Uterus (tissue), 4 donors: ENCODE measurements at places on chromosomes 1 and 21. TPM values are rescaled to one million over a fixed set of nuclear protein-coding genes. Genes with fewer than 3 reads are reported as not detected.

- no peaks in the 10 kb centered on the region for H3K36me3 ChIP-seq
- DNase-seq: no peak
- no peak overlapping the region for H3K27ac ChIP-seq
- H3K4me1 ChIP-seq: no peaks in the 10 kb centered on the region
- no peak overlapping the region for H3K4me3 ChIP-seq
These were observed 270.3 kb downstream of the RWDD3 start for GRCh38 chr1:95504321-95504720.

The RHD gene
- not detected for total RNA-seq

The LRRN2 gene
- total RNA-seq: 5.5 TPM

GRCh38 chr1:170660871-170661645 lies 2.9 kb upstream of the PRRX1 start:
- no peaks in the 10 kb centered on the region for H3K27me3 ChIP-seq
- peak overlapping the region; percentile 99 for H3K27ac ChIP-seq
- H3K4me1 ChIP-seq: no peaks in the 10 kb centered on the region
- H3K4me3 ChIP-seq: peak overlapping the region; percentile 68

GRCh38 chr1:44318097-44319088 lies 36.7 kb downstream of the ERI3 start:
- peak; percentile 28 for DNase-seq
- no peak overlapping the region for H3K4me3 ChIP-seq
- no peaks in the 10 kb centered on the region for H3K27me3 ChIP-seq
- H3K4me1 ChIP-seq: no peaks in the 10 kb centered on the region

The MAP10 gene
- 5.0 TPM for total RNA-seq

DNA sequence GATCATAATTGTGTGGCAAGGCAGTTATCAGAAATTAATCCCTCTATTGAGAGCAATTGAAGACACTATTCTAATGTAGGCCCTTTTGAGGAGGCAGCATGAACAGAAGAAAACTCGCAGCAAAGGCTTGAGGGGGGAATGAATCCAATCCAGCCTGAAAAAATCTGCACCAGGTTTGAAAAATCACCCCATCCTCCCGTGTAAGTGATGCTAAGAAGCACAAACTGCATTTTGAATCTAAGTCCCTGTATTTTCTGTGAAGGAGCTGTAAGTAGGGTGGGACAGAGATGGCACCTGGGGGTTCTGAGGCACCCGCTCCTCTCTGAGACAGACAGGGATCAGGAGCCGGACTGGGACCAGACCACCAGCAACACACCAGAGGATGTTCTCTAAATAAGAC lies at the start of gene CRB1:
TSS of gene CRB1 (plus strand) at position 241 of the 400 bp plus-strand sequence. CDS start 161 bp downstream, outside the sequence.
- H3K27ac ChIP-seq: no peak within 1 kb of the TSS
- H3K36me3 ChIP-seq: no peaks in the 10 kb centered on the region
- no peaks in the 10 kb centered on the region for H3K4me1 ChIP-seq
- H3K27me3 ChIP-seq: no peaks in the 10 kb centered on the region

The CA6 gene
- not detected for total RNA-seq

- no peak overlapping the region for H3K4me3 ChIP-seq
- H3K27ac ChIP-seq: no peak overlapping the region
- no peaks in the 10 kb centered on the region for H3K36me3 ChIP-seq
- H3K27me3 ChIP-seq: no peaks in the 10 kb centered on the region
- DNase-seq: no peak
These were observed 186.7 kb upstream of the NFIA start for GRCh38 chr1:60895701-60896100.

- H3K27ac ChIP-seq: peak overlapping the region; percentile 96
- no peak for DNase-seq
- no peaks in the 10 kb centered on the region for H3K36me3 ChIP-seq
These were observed 2.3 kb downstream of the MFAP2 start for GRCh38 chr1:16978139-16978538.

- H3K4me1 ChIP-seq: no peaks in the 10 kb centered on the region
- no peaks in the 10 kb centered on the region for H3K36me3 ChIP-seq
- no peak overlapping the region for H3K4me3 ChIP-seq
- no peak overlapping the region for H3K27ac ChIP-seq
- DNase-seq: no peak
These were observed 264.2 kb downstream of the DISC1 start for GRCh38 chr1:231890791-231891190.

GRCh38 chr1:25360596-25361581 lies 22.8 kb downstream of the TMEM50A start:
- no peaks in the 10 kb centered on the region for H3K27me3 ChIP-seq
- DNase-seq: no peak
- peak overlapping the region; percentile 37 for H3K27ac ChIP-seq
- no peaks in the 10 kb centered on the region for H3K4me1 ChIP-seq
